ENCODE measurements at places on chromosomes 5 and 9.
A peak's percentile ranks its signal among the peaks of the same experiment; 100 is the strongest.

DNA sequence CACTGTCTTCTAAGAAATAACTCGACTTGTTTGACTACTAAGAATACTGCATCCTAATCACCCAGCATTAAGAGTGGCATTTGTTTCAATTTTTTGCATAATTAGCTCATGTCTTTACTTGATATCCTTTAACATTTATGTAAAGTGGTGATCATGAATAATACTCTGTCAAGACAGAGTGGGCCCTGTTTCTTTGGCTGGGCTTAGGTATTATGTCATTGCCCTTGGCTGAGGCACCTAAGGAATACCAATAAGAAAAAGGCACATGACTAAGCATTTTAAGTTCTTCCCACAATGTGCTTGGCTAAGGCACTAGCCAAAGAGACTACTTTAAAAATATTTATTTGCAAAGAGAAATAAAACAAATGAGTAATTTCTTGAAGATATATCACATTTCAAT lies 308.1 kb downstream of the CTNND2 start:
- DNase-seq, result no peak

GRCh38 chr9:126989847-126990842 lies 75.6 kb downstream of the RALGPS1 start:
- no peak for DNase-seq

- DNase-seq, result no peak
Measured at GRCh38 chr9:9212963-9213362, 1399.8 kb downstream of the PTPRD start.

DNA sequence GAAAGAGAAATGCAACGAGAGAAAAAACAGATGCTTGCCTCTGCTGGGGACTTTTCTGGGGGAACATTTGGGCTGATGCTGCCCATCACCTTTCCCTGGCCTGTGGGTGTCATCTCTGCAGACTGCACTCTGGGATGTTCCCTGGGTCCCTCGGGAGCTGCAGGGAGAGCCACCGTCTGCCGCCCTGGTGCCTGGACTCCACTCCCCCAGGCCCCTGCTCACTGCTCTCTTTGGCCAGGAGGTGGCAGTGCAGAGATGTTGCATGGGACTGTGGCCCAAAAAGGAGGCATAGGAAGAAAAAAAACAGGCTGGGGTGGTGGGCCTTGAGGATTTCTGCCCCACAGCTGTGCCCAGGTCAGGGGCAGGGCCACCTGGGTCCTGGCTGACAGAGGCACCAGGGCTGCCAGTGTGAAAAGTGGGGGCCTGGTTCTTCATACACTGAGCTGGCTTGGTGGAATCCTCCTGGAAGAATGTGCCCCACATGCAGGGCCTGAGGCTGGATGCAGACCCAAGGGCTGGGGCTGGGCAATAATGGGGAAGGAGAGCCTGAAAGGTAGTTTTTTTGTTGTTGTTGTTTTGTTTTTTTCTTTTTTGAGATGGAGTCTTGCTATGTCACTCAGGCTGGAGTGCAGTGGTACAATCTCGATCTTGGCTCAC lies 353.6 kb downstream of the SLIT3 start:
- peak; percentile 26 for DNase-seq

DNA sequence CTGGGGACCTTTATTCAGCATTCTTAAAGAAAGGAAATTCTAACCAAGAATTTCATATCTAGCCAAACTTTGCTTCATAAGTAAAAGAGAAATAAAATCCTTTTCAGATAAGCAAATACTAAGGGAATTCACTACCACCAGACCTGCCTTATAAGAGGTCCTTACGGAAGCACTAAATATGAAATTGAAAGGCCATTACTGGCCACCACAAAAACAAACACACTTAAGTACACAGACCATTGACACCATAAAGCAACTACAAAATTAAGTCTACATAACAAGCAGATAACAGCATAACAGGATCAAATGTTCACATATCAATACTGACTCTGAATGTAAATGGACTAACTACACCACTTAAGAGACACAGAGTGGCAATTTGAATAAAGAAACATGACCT lies 361.4 kb upstream of the POU5F2 start:
- DNase-seq, result no peak

GRCh38 chr9:133714606-133715294 lies 23.4 kb downstream of the SARDH start:
- no peak for DNase-seq

- no peak for DNase-seq
Measured at GRCh38 chr5:135890296-135890695, 5.3 kb downstream of the IL9 start.

- no peak for DNase-seq
Measured at GRCh38 chr5:179132586-179133355, 72.6 kb downstream of the ZNF354C start.

- no peak for DNase-seq
Measured at GRCh38 chr9:31210978-31211570, 1173.4 kb upstream of the ACO1 start.

DNA sequence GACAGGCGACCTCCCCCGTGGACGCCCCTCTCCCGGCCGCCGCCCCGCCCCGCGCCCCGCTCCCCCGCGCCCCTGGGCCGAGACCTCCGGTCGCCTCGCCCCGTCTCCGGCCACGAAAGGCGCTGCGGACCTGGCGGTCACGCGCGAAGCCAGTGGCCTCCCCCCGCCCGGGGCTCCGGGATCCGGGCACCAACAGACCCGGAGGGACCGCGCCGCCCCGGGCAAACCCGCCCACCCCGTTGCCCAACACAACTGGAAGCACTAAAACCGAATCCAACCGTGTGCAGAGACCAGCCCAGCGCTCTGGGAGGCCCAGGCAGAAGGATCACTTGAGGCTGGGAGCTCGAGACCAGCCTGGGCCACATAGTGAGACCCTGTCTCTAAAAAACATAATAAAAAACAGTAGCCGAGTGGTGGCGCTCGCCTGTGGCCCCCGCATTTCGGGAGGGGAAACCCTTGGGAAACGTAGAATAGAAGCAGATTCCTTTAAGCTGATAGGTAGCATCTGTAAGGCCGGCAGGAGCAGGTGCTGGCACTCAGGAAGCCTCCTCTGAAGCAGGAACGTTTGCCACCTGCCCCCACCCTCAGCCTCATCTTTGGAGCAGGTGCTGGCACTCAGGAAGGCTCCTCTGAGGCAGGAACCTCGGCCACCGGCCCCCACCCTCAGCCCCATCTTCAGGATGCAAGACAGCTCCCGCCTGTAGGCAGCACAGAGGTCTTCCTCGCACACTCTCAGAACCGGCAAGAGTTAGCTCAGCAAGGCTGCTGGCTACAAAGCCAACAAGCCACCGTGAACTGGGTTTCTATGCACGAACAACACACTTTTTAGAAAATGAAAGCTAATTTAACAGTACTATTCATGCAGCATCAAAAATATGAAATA lies 4.6 kb upstream of the SLC9A3 start:
- no peak for DNase-seq

- no peak for DNase-seq
Measured at GRCh38 chr9:91044354-91044753, 242.7 kb downstream of the SYK start.

DNA sequence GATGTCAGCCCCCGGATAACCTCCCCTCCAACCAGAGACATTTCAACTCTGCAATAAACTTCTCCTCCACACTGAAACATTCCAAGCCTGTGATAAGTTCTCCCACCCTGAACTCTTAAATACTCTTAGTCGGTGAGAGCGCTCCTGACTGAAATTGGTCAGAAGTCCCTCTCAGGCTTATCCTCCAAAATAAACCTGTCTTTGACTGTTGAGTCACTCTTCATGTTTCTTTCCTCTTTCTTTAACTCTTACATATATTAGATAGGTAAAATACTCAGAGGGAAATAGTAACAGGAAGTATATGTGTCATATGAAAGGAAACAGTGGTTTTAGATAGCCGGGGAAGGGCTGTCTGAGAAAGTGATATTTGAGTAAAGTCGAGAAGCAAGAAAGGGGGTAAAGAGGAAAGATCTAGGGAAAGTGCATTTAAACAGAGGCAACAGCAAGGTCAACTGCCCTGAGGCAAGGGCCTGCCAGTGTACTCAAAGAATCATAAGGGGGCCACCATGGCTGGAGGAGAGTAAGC lies 11.0 kb upstream of the FAM81B start:
- DNase-seq, result no peak

DNA sequence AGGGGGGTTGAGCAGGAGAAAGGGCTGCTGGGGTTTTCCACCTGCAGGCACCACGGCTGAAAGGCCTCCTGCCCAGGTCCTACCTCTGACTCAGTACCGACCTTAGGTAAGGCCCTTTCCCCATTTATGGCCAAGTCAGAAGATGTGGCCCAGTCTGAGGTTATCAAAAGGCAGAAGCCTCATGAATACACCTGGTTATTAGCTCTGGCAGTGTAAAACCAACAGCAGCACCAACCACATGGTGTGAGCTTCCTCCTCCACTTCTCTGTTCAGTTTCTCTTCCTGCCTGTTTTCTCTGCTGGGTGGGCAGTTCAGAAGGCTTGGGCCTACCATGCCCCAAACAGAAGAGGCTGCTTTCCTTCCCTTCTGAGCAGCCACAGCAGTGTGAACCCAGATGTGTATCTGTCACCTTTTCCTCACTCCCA lies 86.9 kb downstream of the UGCG start:
- DNase-seq, result peak; percentile 22

GRCh38 chr9:137967280-137967953 lies 89.8 kb downstream of the CACNA1B start:
- no peak for DNase-seq

DNA sequence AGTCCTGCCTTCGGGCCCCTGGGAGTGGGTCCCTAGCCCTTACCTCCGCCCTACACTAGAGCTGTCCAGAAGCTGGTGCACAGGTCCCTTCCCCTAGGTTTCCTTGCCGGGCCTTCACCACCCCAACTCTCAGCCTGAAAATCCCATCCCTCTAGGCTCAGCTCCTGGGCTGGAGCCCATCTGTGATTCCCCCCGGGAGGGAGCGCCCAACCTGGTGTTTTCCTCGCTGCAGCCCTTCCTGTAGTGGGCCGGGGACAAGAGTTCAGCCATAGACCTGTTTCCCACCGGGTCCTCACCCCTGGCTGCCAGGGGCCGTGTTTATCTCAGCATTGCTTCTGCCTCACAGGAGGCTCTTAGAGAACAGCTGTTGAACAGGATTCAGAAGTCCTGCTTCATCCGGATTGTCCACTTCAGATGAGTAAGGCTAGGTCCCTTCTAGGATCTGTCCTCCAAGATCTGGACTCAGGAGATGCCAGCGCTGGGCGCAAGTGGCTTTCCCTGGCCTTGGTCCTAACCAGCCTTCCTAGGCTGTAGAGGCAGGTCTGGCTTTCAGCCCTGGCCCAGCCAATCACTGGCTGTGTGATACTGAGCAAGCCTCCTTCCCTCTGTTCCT lies 965 bp downstream of the GLIPR2 start:
- no peak for DNase-seq

- DNase-seq, result no peak
Measured at GRCh38 chr5:178207183-178207916, 3.0 kb downstream of the HNRNPAB start.

- no peak for DNase-seq
Measured at GRCh38 chr5:168531987-168532864, 3.1 kb downstream of the FBLL1 start.

GRCh38 chr5:132493821-132494220 lies 3.2 kb upstream of the IRF1 start:
- no peak for DNase-seq

DNA sequence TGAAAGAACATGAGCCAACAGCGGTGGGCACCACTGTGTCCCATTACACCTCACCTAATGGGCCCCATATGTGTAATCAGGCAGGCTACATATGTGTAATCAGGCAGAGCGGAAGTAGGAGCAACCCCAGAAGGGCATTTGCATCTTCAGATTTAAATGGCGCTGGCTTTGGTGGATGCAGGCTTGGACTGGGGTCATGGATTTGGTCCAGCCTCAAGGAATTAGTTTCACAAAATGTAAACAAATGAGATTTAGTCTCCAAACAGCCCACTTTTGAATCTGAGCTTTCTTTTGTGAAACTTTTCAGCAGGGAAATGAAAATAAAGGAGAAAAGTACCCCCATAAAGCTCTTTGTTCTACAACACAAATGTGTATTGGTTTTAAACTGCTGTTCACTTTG lies 161.3 kb downstream of the LPAR1 start:
- no peak for DNase-seq

All from GM19239 (cell line).